ENCODE measurements at places on chromosomes 3 and 15.

DNA sequence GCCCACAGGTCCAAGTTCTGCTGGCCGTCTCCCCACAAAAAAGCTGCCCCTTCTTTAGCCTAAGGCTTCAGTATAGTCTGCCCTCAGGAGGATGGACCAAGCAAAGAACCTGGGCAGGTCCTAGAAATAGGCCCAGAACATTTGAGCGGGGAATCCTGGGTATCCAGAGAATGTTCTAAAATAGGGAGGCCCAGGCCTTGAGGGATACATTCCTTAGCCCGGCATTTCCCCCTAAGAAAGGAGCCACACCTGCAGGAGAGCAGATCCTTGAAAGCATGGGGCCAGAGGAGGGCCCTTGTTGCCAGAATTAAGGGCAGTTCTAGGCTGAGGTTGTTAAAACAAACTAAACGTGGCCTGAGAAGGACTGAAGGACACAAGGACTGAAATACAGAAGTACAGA, 20.6 kb upstream of the MEX3B start:
- no peak for DNase-seq

DNA sequence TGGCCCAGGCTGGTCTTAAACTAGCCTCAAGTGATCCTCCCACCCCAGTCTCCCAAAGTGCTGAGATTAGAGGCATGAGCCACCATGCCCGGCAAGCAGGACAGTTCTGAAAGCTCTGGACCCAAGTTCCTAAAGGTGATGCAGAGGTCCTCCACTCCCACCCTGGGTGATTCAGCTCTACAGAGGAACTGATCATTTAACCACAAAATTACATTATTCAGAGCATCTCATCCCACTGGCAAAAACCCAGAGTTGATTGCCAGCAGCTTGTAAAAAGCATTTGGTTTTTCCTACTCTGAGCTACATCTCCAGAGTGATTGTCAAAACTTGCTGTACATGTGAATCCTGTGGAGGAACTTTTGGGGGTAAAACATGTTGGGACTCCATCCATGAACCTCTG, 60.2 kb downstream of the SLTM start:
- DNase-seq: no peak

DNA sequence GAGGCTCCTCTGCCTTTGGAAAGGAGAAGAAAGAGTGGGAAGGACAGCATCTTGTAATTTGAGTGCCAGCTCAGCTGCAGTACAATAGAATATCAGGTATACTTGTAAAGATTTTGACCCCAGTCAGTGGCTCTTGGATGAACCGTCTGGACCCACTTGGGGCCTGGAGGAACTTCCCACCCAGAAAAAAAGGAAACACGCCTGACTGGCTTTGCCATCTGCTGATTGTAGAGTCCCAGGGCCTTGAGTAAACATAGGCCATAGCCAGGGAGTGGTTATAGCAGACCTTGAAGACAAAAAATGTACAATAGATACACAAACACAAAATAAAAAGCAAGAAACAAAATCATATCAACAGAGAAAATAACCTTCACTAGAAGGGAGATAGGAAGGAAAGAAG, 112.1 kb downstream of the GOLIM4 start:
- DNase-seq: no peak

DNA sequence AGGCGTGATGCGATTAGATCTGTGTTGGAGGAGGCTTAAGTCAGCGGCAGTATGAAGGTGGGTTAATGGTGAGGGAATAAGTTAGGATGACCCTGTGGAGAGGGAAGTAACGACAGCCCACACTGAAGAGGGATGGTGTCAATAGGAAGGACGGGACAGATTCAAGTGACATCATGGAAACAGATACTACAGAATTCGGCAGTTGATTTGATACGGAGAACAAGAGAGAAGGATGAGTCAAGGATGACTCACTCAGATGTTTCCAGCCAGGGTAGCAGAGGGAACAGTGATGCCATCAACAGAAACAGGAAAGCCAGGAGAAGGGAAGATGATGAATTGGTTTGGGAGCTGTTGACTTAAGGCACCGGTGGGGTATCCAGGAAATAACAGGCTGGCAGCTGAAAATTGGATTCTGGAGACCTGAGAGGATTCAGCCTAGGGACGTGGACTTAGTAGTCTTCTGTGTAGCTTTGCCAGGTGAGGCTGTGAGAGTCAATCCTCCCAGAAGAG, 38.0 kb downstream of the SHC4 start:
- DNase-seq: no peak

GRCh38 chr15:63939531-63940130, 105.9 kb upstream of the HERC1 start:
- DNase-seq: no peak

- no peak for DNase-seq
These were observed 1.1 kb upstream of the RNU6-1 start for GRCh38 chr15:67840749-67841512.

GRCh38 chr3:101131767-101132166, 138.5 kb upstream of the ABI3BP start:
- no peak for DNase-seq

- no peak for DNase-seq
These were observed 62.7 kb upstream of the NR2C2 start for GRCh38 chr3:14884665-14885064.

DNA sequence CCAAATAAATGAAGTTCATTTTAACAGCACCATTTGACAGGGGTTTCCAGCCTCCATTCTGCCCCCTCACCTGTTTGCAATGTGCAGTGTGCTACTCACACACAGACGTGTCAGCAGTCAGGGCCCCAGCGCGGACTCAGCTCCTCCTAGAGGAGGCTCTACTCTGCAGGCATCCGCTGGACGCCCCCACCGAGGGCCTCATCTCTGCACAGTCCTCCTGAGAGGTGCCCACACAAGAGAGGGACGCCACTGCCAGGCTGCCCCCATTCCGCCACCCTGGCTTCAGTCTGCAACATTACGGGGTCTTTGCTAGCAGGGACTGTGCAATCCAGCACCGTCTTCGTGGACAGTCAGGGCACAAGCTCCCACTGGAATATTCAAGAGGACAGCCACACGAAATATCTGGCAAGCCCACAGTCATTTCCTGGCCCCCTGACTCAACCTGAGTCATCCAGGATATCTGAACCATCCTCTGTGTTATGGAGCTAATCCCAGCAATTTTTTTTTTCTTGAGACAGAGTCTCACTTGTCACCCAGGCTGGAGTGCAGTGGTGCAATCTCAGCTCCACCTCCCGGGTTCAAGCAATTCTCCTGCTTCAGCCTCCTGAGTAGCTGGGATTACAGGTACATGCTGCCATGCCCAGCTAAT, 255.0 kb downstream of the OCA2 start:
- no peak for DNase-seq
